Activated naive CD4-positive, alpha-beta T cell treated with anti-CD3 and anti-CD28 coated beads, Interleukin-2, amount 50 U/mL, for 16 hours (primary cell): ENCODE measurements at places on chromosomes 2 and 18.

- DNase-seq, result no peak
These were observed 69.4 kb upstream of the TTC27 start for GRCh38 chr2:32558492-32558891.

GRCh38 chr2:132473174-132473883 lies 56.7 kb downstream of the GPR39 start:
- no peak for DNase-seq

- DNase-seq, result no peak
These were observed 22.3 kb upstream of the TYMS start for GRCh38 chr18:635171-635570.

DNA sequence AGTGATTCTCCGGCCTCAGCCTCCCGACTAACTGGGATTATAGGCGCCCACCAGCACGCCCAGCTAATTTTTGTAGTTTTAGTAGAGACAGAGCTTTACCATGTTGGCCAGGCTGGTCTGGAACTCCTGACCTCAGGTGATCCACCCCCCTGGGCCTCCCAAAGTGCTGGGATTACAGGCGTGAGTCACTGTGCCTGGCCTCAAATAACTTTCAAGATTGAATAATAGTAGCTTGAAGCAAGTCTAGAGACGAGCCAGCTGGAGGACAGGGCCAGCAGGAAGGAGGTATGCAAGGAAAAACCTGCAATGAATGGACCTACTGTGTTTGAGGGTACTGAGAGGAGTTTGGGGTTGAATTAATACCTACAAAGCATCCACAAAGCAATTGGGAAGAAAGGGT lies 87.5 kb downstream of the MSH2 start:
- DNase-seq, result no peak

DNA sequence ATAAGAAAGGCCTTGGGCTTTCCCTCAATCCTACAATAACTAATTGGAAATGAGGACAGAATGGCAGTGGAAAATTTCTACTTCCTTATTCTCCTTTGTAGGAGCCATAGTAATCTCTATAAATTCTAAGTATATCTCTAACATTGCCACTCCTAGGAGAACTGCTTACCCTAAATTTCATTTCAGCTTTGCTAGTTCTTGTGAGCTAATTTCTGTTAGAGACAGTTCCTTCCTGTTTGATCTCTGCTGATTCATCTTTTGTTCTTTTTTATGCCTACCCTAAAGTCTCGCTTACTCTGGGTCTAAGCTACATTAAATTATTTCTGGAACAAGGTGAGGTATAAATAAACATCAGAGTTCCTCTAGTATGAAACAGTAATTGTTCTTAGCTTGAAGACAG lies 25.7 kb downstream of the ABHD3 start:
- DNase-seq, result no peak

GRCh38 chr2:73759285-73759764 lies 20.6 kb downstream of the DUSP11 start:
- DNase-seq, result no peak

DNA sequence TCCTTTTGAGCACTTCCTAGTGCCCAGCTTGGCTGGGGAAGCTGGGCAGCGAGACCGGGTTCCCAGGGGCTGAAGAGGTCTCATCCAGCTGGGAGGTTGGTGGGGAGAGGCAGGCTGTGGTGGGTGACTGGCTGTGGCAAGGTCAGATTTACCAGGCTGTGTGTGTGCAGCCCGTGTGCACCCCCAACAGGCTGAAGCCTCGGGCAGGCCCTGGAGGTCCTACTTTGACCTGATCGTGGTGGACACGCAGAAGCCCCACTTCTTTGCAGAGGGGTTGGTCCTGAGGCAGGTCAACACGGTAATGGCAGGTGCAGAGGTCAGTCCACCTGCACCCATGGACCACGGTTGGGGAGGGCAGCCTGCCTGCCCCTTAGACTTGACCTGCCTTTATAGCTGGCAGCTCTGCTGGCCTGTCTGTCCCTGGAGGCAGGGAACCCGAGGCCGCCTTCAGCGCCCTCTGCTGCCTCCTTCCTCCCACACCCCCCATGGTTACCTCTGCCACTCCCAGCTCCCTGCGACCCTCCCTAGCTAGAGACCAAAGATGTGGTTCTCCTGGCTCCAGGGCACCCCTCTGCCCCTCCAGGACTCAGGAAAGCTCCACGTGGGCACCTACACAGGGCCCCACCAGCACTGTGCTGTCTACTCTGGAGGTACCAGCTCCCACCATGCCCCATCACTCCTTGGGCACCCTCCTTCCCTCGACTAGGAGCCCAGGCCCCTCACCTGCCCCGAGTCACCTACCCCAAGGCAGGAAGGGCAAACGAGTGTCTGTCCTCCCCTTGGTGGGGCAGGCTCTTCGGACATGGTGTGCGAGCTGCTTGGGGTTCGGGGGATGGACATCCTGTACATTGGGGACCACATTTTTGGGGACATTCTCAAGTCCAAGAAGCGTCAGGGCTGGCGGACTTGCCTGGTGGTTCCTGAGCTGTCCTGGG lies 4.0 kb downstream of the NT5DC4 start:
- no peak for DNase-seq

DNA sequence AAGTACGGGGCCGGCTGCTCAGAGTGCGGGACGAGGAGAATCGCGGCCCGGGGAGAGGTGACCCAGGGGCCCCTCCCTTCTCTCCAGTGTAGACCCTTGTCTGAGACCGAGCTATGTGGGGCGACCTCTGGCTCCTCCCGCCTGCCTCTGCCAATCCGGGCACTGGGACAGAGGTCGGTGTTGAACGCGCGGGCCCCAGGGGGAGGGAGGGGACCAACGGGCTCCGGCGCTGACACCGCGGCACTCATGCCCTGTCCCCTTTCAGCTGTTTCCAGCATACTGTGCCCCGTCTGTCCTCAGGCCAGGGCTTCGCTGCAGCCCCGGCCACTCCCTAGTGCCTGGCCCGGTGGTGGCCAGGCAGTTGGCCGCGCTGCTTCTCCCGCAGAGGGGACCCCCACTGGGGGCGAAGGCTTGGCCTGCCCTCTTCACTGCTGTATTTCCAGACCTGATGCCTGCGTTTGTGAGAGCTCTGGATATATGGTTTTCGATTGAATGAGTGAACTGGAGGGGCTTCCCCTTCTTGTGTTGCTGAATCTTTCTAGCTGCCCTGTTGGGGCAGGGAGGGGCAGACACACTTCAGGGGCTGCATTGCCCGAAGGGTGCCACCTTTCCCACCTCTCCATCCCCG lies 809 bp downstream of the DBI start:
- DNase-seq, result peak; percentile 45

GRCh38 chr2:68487773-68488355 lies 20.5 kb downstream of the APLF start:
- DNase-seq, result no peak

DNA sequence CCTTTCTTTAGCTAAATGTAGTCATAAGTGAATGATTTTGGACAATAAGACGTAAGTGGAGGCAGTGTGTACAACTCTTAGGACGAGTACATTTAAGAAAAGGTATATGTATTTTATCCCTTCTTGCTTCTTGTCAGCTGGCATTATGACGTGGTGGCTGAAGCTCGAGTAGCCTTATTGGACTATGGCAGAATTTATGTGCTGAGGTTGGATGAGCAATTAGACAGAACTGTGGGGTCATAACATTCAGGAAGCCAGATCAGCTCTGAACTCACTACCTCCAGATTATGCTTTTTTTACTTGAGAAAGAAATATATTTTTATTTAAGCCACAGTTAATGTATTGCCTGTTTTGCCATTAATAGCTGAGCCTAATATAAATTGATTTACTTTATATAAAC lies 661.5 kb downstream of the ERBB4 start:
- DNase-seq, result no peak

- no peak for DNase-seq
These were observed 69.7 kb downstream of the NCK2 start for GRCh38 chr2:105814291-105814940.

- DNase-seq, result no peak
These were observed 3.9 kb downstream of the DUSP28 start for GRCh38 chr2:240563951-240564560.

DNA sequence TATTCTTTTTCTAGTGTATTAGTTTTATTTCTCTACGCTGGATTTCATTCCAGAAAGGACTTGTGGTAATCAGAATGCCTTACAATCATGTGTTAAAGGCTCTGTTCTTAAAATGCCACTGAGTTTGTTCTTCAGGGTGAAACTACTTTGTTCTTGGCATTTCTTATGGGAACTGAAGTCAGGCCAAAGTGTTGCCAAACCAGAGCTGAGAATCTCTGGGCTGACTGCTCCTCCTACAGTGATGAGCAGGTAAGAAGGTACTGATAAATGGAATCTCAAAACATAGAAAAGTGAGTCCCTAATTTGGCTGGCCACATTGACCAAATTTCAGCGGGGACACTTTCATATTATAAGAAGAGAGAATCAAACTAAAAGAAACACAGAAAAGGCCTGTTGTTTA lies 55.1 kb upstream of the ZNF397 start:
- DNase-seq, result no peak

GRCh38 chr18:3513481-3513880 lies 63.5 kb downstream of the TGIF1 start:
- no peak for DNase-seq

- DNase-seq, result no peak
These were observed 473.9 kb upstream of the SYT4 start for GRCh38 chr18:43751203-43751602.

GRCh38 chr2:236545814-236546480 lies 23.7 kb upstream of the ACKR3 start:
- no peak for DNase-seq

DNA sequence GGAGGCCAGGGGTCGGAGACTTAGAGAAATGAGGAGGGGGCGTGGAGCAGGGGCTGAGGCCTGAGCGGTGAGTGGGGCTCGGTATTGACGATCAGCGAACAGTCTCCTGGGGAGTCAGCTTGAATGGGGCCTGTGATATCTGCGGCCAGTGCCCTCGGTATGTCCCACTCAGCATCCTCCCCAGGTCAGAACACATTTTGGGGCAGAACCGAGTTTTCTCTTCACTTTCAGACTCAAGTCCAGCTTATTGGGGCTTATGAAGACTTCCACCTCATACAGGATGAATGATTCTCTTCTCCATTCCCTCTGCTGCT lies 82.6 kb downstream of the RRM2 start:
- DNase-seq, result no peak

DNA sequence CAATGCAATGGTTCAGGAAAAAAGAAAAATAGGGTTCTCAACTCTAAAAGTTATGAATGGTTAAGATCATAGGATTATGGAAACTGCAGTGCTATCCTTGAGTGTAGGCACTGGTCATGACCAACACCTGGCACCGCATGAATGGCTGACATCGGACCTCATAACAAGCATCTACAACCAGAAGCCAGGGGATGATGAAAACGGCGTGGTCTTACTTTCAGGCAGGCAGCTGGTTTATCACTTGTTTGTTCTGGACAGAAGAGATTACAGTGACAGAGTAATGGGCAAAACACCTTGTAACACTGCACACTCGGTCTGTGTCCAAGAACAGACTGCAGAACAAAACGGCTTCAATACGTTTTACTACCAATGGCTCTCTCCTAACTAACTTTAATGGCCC lies 132.8 kb downstream of the STK39 start:
- DNase-seq, result no peak

- DNase-seq, result no peak
These were observed 5.8 kb upstream of the OXER1 start for GRCh38 chr2:42769583-42770287.

GRCh38 chr18:5444847-5445246 lies 99.0 kb downstream of the EPB41L3 start:
- DNase-seq, result no peak

GRCh38 chr2:201132518-201132917 lies 16.6 kb downstream of the CFLAR start:
- no peak for DNase-seq

DNA sequence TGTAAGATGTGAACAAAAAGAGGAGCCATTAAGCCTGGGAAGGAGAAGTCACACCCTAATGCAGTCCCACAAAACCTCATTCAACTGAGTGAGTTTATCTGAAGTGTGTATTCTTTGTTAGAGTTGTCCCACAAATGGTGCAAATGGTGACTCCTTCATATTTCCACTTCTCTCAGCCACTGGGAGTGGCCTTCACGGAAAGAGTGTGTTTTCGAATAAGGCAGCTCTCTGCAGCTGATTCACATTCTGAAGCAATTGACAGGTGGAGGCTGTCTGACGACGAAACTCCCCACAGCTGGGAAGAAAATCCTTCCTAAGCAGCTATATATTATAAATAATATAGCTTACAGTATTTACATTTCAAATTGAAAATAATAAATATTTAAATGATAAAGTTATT lies 318.8 kb upstream of the TMEFF2 start:
- DNase-seq, result no peak

DNA sequence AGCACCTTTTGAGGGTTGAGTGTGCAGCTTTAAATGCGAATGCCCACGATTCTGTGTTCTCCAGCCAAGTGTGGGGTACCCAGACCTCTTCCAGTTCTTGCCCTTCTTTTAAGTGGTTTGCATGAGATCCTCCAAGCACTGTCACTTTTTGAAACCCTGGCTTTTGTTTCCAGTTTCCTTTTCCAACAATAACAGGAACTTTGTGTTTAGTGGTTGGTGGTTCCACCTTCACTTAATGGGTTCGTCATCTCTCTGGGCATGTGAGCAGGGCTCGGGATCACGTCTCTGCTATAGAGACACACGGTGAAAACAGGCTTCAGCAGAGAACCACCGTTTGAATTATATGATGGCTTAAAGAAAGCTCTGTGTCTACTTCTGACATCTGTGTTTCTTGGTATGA lies 197.6 kb downstream of the LDLRAD4 start:
- no peak for DNase-seq

DNA sequence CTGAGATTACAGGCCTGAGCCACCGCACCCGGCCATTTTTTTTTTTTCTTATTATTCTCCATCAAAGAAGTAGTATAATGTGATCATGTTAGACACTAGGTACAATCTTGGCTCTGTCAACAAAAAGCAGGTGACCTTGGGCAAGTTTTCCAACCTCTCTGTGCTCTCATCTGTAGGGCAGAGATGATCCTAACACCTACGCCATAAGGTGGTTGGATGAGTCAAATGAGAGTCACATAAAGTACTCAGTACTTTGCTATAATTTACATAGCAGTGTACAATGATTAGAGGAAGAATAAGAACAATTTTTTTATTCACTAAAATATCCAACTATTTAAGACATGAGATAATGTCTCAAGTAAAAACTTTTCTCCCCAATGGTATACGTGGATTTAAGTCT lies 128.6 kb downstream of the TGIF1 start:
- DNase-seq, result no peak

DNA sequence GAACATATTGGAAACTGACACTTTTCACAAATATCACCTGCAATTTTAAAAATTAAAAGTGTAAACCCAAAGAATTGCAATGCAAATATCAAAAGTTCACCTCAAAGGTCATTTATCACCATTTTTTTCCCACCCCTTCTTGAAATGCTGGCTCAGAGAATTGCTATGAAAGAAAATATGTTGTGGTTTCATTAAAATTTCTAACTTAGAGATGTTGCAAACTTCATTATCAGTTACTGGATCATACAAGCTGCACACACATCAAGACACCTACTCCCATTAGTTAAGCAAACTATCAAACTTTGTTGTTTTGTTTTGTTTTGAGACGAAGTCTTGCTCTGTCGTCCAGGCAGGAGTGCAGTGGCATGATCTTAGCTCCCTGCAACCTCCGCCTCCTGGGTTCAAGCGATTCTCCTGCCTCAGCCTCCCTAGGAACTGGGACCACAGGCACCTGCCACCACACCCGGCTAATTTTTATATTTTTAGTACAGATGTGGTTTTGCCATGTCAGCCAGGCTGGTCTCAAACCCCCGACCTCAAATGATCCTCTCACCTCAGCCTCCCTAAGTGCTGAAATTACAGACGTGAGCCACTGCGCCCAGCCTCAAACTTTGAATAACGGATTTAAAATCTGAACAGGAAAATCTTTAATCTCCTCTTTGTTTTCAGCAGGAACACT lies 37.0 kb downstream of the STK39 start:
- no peak for DNase-seq

- no peak for DNase-seq
These were observed 9.3 kb upstream of the AGBL5 start for GRCh38 chr2:27042159-27042661.

GRCh38 chr2:214503568-214503967 lies 92.7 kb downstream of the VWC2L start:
- no peak for DNase-seq
